ENCODE measurements at places on chromosomes 2 and 18.
A peak's percentile ranks its signal among the peaks of the same experiment; 100 is the strongest.

DNA sequence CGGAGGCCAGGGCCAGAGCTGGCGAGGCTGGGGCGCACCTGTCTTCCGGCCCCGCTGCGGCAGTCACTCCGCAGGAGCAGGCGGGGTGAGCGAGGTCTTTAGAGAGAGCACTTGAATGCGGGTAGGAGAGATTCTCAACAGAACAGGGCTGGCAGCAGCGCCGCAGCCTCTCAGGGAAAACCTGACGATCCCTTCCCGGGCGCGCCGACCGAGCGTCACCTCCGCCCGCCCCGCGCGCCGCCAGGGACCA, 526 bp downstream of the PRKRA start:
- peak; percentile 91 for DNase-seq

- no peak for DNase-seq
Observed at GRCh38 chr2:217146956-217147355, 287.1 kb upstream of the TNP1 start.

- no peak for DNase-seq
Observed at GRCh38 chr18:4851301-4851976, 345.6 kb downstream of the AKAIN1 start.

DNA sequence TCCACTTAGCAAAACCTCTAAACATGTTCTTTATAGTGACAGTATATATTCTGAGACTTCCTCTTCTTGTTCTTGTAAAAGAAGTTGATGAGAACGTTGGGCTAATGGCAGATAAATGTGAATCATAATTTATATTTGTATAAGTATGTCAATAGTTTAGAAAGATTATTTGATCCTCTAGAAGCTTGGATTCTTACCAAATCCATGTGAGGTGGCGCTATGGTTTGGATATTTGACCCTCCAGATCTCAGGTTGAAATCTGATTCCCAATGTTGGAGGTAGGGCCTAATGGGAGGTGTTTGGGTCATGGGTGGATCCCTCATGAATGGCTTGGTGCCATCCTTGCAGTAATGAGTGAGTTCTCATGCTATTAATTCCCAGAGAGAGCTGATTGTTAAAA, 29.8 kb upstream of the SCN1A start:
- DNase-seq = no peak

DNA sequence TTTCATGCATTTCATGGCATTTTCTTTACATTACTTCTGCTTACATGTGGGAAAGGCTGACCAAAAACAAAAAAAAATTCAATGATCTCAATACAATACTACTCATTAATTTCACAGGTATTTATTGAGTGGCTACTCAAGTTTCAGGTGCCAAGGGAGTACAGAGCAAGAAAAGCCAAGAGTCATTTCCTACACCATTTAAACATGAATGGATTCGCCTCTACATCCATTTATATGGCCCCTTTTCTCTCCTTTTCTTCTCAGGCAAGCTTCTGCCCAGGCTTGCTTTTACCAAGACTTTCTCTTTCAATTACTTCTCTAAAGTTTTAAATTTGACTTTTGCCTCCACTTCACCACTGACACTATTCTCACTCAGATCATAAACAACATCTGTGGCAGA, 1603.1 kb upstream of the CELF4 start:
- no peak for DNase-seq

DNA sequence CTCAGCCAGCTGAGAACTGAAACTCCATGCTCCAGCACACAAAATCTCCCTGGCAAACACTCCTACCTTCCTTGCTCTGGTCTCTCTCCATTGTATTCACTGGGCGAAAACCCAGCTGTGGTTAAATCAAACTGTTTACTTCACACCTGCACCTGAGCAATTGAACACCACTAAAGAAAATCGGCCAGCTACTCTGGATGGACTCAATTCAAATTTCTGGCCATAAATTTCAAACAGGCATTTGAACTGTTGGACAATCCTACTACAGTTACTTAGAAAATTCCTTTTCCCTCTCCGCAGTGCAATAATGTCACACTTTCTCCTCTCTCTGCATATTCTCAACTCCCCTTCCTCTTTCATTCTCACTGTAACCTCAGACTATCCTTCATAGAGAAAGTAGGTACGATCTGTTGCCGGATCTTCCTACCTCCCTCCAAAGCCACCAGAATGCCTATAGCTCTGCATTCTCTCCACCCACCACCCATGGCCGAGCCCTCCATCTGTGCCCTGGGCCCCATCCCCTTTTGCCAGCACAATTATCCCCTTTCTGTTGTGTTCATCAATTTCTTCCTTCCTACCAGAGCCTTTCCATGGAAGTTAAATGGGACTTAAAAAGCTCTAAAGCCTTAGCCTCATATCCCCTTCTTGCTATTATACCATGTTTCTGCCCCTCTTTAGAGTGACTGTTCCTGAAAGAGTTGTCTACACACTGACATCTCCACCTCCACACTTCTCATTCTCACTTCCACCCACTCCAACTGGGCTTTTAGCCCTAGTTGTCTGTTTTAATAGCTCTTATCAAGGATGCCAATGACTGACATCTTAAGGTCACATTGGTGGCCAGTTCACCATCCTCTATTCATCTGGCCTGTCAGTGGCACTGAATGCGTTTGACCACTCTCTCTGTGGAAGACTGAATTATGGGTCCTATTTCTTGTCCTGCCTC, 127.5 kb upstream of the SLC1A4 start:
- peak; percentile 68 for DNase-seq

DNA sequence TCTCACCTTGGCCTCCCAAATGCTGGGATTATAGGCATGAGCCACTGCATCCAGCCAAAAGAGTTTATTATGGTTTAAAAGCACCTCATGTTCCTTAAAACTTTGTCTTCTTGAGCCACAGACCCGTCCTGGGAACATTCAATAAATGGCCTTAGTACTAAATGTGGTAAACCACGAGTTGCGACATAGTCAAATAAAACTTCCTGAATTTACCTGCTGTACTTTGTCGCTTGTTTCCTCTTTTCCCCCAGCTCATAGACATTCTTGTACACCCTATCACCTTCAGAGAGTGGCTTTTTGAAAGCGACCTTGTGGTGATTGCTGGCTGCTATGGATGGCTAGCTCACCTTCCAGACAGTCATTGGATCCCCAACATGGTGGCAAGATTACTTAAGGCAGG, 310.4 kb downstream of the LRRTM1 start:
- DNase-seq = no peak

DNA sequence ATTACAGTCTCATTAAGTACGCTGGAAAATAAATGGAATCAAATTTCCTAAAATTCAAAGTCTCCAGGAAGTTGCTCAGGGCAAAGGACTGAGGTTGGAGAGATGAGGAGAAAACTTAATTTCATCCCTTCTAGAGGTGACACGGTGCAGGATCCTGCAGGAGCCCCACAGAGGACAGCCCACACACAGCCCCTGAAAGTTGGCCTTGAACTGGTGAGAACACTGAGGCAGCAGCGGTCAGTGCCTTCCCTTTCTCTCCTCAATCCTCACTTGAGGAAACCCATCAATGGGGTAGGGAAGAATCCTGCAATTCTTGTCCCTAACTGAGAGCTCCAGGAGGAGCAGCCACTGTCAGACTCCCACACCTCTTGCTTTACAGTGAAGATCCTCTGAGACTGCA, 37.5 kb downstream of the LOXHD1 start:
- DNase-seq = no peak

DNA sequence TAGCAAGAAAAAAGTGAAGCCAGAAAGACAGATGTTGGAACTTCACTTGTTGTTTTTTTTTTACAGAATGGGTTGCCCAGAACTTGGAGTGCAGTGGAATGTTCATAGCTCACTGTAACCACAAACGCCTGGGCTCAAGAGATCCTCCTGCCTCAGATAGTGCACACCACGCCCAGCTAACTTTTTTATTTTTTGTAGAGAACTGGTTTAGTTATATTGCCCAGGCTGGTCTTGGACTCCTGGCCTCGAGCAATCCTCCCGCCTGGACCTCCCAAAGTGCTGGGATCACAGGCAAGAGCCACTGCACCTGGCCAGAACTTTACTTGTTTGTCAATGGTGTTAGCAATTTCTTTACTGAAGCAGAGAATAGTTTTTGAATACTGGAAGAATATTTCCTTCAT, 11.9 kb upstream of the ASPRV1 start:
- no peak for DNase-seq

DNA sequence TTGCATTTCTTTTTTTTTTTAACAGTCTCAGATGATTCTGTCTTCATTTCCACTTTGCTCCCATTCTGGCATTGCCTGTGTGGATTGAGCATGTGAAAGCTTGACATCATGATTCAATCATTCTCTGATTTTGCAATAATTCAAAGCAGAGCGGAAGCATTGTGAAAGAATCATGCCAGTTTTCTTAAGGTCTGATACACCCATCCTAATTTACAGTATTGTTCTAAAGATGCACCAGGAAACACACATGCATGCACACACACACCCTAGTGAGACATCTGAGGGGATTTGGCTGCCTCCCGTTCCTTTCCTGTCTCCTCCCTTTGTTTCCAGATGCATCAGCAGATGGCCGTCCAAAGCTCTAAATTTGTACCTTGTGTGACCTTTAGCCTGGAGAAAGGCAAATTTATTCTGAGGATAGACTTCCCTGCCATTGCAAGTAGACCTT, 97.3 kb downstream of the FMNL2 start:
- DNase-seq = no peak

GRCh38 chr18:1018181-1018681, 113.6 kb downstream of the ADCYAP1 start:
- no peak for DNase-seq

GRCh38 chr18:56715121-56715520, 64.0 kb downstream of the WDR7 start:
- no peak for DNase-seq

GRCh38 chr2:24435391-24436316, 55.4 kb upstream of the NCOA1 start:
- no peak for DNase-seq

GRCh38 chr2:215717501-215718381, 281.9 kb upstream of the FN1 start:
- DNase-seq = peak; percentile 25

GRCh38 chr2:230179907-230180306, 39.9 kb downstream of the SP110 start:
- DNase-seq = no peak

DNA sequence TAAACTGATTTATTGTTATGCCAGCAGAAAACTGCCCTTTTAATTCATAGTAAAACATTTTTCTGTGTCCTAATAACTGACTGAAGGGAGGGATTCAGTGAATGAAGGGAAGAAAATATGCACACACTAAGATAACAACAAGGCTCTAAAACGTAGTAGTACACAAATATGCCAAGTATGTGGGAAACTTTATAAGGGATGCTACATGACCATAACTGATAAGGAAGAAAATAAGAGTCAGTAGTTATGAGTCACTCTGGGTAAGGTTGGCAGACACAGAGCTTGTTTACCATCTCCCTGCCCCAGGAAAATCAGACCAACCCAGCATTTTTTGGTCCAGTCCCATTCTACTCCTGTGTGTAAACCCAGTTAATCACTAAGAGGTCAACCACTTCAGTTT, 124.2 kb downstream of the RPRM start:
- DNase-seq = no peak

DNA sequence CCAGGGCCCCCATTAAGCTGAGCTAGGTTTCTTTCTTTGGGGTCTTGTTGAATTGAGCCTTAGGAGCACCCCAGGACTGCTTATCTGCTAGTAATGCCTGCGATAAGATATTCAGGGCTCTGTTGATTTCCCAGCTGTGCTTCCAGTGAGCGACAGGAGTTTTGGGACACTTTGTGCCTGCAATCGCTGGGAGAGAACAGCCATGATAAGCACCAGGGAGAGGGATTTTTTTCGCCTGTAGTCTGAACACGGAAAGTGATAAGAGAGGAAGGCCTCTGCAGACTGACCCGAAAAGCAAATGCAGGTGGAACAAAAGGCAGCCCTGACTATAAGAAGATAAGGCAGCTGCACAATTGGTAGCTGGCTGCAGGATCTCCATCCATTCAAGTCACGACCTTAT, 244.3 kb downstream of the CNTNAP5 start:
- DNase-seq = no peak

DNA sequence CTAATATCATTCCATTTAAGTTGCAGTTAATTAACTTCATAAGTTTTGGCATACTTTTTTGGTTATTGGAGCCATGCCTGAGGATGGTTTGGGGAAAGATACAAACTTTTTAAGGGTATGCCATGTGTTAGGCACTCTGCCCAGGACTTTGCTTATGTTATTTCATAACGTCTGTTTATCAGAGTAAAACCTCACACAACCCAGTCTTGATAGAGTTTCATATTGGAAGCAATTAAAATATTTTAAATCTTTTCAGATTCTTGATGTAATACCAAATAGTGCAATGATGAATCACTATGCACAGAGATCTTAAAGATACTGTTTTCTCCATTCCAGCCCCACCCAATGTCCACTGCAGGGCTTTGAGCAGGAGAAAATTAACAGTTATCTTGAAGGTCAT, 529.1 kb upstream of the HNMT start:
- DNase-seq = no peak

DNA sequence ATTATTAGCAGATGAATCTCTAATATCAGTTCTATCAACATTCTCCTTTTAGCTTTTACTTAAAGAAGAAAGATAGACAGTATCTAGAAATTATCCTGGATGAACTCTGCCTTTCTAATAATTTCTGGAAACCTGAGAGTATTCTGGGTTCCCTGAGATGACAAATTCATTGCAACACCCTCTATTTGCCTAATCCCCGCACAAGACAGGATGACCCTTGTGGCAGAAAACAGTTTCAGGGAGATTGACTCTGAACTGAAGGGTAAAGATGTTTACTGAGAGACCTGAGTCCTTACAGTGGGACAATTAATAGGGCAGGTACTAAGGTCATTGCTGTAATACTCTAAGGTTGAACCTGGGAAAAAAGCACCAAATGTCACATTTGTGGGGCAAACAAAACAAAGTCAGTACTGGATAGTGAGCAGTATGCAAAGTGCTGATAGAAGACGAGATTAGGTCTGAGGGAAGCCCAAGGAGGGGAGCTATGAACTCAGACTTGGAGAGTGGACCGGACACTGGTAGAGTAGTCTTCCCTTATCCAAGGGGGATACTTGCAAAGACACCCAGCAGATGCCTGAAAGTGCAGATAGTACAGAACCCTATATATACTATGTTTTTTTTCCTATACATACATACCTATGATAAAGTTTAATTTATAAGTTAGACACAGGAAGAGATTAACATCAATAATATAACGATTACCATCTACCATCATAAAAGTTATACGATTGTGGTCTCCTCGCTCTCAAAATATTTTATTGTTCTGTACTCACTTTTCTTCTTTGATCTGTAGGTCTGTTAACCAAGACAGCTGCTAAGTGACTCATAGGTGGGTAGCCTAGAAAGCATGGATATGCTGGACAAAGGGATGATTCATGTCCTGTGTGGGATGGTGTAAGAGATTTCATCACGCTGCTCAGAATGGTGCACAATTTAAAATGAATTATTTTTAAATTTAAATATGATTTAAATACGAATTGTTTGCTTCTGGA, 148.3 kb upstream of the KLHL14 start:
- DNase-seq = no peak

DNA sequence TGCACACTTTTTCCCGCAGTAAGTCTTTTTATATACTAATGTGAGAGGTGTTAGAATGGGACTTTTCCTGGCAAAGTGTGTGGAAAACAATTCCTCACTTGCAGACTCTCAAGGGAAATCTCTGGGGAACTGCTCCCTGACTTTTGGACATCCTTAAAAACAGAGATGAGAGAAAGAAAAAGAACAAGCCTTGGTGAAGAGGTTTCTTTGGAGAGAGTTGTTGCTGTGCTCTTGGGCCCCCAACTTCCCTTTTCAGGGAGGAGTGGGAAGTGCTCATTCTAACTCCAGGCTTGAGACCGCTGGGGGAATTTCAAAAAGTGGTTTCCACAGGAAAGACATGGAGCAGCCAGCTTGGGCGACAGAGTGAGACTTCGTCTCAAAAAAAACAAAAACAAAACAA, 142.6 kb upstream of the SPRED2 start:
- no peak for DNase-seq

GRCh38 chr18:13576598-13576997, 149.8 kb downstream of the FAM210A start:
- no peak for DNase-seq

Data from RPMI8226 (cell line).